ENCODE measurements at places on chromosomes 3 and 15.

DNA sequence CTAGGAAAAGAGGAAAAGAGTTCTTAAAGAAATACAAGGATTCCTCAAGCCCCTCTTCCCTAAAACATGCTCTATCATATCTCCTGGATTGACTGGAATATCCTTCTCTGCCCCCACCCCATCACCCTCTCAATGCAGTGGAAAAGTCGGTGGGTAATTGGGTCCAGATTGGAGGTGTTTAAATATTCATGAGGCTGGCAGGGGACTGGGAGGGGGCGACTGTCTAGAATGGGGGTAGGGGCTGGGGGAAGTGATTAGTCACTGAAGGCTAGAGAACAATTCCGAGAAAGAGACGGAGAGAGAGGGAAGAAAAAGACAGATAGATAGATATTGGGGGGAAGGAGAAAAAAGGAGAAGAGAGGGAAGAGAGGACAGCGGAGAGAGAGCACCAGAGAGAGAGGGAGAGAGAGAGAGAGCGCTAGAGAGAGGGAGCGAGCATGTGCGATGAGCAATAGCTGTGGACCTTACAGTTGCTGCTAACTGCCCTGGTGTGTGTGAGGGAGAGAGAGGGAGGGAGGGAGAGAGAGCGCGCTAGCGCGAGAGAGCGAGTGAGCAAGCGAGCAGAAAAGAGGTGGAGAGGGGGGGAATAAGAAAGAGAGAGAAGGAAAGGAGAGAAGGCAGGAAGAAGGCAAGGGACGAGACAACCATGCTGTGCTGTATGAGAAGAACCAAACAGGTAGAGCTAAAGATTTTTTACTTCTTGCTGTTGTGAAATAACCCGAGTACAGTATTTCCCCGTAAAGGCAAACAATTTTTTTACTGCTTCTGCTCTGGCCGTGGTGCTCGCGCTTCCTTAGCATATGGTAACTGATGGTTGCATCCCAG lies at the start of gene GAP43:
Gene GAP43, plus strand, starts transcription at position 467 of the 825 bp plus-strand sequence. Its CDS starts 180 bp downstream, at position 647.
- DNase-seq: no peak

DNA sequence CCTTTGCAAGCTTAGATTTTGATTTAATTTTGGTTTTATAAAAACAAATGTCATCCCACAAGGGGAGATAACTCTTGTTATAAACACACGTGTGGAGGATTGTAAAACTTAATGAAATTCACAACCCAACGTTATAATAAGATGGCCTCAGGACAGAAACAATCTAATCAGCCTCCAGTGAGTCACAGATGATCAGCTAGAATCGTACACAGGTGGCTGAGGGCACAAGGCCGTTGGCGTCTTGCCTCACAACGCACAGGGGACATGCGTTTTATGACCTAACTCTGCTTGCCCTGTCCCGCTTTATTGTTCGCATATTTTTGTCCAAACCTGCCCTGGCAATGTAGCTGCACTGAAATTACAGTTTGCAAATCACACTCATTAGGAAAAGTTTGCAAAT lies 121.9 kb upstream of the PDZRN3 start:
- no peak for DNase-seq

GRCh38 chr3:123130079-123130750 lies 63.4 kb downstream of the PDIA5 start:
- no peak for DNase-seq

GRCh38 chr3:64398476-64398875 lies 173.2 kb upstream of the PRICKLE2 start:
- no peak for DNase-seq

DNA sequence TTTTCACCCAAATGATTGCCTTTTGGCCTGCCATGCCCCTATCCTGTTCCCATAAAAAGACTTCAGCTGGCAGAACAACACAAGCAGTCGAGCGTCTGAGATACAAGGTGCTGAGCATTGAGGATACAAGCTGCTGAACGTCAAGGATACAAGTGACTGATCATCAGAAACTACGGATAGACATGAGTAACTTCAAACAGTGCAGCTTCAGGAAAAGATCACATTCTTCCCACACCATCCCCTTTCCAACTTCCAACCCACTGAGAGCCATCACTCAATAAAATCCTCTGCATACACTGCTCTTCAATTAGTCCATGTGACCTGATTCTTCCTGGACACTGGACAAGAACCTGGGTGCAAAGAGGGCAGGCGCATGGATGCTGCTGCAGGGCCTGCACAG lies 1198.9 kb downstream of the ROBO2 start:
- no peak for DNase-seq

- no peak for DNase-seq
Observed at GRCh38 chr3:88433568-88433967, 283.8 kb downstream of the C3orf38 start.

- DNase-seq: no peak
Observed at GRCh38 chr3:142534543-142534942, 44.0 kb downstream of the ATR start.

GRCh38 chr3:93981649-93982048 lies 1.7 kb downstream of the ARL13B start:
- DNase-seq: no peak

DNA sequence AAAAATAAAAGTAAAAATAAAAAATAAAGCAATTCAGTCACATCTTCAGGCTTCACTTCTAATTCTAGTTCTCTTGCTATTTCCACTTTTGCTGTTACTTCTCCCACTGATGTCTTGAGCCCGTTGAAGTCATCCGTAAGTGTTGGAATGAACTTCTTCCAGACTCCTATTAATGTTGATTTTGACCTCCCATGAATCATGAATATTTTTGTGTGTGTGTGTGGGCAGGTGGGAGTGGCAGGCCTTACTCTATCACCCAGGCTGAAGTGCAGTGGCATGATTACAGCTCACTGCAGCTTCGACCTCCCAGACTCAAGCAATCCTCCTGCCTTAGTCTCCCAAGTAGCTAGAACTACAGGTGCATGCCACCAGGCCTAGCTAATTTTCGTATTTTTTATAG lies 10.7 kb downstream of the USP4 start:
- DNase-seq: no peak

GRCh38 chr3:9409981-9410854 lies 12.8 kb downstream of the SETD5 start:
- DNase-seq: no peak

Data from activated T-cell treated with anti-CD3 and anti-CD28 coated beads for 4 hours (primary cell).